ENCODE measurements at places on chromosomes 11 and 22.

GRCh38 chr11:118000067-118000849 lies 14.1 kb downstream of the IL10RA start:
- DNase-seq = no peak

DNA sequence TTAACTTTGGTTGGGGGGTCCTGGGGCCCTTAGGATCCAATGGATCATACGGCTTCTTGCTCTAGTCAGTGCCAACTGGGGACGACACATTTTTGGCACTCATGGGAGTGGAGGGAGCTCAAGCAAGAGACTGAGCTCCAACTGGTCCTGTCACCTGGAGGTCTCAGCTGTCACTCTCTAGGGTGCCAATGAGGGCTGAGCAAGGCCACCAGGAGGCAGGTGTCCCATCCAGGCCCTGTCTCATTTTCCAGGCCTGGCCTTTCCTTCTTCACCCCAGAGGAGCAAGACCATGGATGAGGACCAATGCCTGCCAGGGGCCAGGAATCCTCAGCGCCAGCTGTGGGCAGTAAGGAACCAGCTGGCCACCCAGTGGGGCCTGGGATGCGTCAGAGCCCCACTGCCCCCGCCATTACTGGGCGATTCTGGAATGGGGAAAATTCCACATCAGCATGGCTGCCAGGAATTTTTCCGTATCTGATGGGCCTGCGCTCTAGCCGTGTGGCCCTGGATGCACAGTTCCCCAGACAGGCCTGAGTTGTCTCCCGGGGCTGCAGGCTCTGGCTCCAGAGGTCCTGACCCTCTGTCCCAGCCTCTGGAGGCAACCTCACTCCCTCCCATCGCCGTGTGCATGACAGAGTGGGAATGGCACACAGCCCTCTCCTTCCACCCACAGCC lies 669 bp upstream of the GAL3ST1 start:
- DNase-seq = no peak

- DNase-seq = no peak
Observed at GRCh38 chr11:103167166-103167565, 57.9 kb downstream of the DYNC2H1 start.

GRCh38 chr11:101498891-101499290 lies 84.9 kb downstream of the TRPC6 start:
- DNase-seq = no peak

DNA sequence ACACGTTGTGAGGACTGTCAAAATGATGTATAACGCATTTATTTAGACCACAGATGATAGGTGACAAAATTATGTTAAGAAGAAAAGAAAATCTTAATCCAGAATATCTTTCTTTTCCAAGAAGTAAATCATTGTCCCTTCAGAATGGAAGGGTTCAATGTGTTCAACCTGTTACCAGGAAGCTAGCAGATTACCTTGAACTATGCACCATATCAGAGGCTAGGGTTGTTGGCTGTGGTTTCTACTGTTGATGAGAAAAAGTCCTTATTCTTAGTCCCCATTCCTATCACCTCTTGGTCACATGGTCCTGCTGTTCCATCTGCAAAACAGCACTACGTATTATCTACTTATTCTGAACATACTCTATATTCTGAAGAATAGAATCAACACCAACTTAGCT lies 339.5 kb upstream of the CADM1 start:
- no peak for DNase-seq

DNA sequence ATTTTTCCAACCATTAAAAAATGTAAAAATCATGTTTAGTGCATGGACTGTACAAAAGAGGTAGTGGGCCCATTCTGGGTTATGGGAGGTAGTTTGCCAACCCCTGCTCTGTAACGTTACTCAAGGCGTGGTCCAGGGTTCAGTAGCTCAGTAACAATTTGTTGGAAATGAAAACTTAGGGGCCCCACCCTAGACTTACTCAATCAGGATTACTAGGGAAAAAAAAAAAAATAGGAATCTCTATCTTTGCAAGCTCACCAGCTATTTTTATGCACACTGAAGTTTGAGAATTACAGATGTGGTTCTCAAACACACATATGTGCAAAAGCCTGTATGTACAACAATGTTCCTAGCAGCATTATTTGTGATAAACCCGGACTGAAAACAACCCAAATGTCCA lies 17.3 kb upstream of the LMO2 start:
- no peak for DNase-seq

GRCh38 chr11:77470504-77470903 lies 3.4 kb downstream of the PAK1 start:
- DNase-seq = no peak

DNA sequence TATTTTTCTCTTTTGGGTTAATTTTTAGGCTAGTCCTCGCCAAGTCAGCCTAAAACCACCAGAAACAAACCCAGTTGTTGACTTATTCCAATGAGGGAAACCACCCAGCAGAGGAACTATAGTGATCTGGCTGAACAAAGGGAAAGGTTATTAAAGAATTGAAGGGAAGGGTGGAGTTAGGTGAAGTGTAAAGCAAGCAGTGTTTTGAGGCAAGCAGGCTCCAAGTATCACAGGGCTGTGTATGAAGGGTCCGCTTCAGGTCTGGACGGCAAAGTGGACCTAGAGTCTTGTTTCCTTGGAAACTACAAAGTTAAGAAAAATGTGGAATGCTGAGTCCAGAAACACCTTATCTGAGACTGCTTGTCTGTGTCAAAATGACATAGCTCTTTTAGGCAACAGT lies 3.2 kb upstream of the TCN2 start:
- DNase-seq = no peak

GRCh38 chr11:66417000-66417399 lies 3.8 kb upstream of the NPAS4 start:
- DNase-seq = no peak

DNA sequence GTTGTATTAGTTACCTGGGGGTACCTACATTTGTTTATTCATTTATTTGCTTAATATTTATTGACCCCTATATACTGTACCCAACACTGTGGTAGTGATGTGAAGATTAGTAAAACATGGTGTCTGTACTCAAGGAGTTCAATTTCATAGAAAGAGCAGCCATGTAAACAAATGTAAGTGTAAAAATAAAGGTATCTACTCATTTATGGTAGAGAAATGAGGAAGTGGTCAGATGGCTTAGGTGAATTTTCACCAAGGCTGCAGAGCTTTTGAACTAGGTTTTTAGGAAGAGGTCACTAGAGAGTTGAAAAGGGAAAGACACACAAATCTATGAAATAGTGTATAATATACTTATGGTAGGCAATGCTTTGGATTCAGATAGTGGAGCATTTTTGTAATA lies 11.1 kb downstream of the CTR9 start:
- DNase-seq = no peak

DNA sequence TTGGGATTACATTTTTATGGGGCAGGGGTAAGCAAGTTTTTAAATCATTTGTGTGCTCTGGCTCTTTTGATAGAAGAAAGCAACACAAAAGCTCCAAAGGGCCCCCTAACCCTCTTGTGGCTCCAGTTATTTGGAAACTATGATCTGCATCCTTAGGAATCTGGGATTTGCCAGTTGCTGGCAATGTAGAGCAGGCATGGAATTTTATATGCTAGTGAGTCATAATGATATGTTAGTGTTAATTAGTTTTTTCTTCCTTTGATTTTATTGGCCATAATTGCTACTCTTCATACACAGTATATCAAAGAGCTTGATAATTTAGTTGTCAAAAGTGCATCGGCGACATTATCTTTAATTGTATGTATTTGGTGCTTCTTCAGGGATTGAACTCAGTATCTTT lies 10.1 kb downstream of the RAG1 start:
- DNase-seq = no peak

DNA sequence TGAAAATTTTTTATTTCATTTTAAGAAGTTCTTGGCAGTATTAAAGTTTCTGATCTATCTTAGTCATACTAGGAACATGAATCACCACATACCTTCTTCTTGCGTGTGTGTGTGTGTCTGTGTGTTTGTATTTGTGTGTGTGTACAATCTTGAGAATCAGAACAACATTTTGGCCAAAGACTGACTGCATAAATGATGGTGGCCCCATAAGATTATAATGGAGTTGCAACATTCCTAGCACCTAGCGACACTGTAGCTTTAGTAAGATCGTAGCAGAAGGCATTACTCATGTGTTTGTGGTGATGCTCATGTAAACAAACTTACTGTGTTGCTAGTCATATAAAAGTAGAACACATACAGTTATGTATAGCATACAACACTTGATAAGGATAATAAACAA lies 205.4 kb downstream of the FAM76B start:
- no peak for DNase-seq

DNA sequence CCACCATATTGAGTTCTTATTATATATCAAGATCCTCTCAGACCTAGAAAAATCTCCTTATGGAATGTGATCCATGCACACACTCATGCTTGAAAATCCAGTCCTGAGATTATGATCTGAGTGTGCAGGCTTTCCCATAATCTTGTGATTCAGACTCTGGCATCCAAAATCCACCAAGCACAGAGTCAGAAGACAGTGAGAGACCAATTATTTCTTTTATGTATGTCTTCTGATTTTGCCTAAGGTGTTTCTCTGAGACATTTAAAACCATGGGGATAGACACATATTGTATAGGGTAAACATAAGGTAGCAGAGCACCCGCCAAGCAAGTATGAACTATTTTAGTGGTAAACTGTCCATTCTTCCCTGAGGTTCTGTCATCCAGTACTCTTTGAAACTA lies 52.0 kb upstream of the MMP13 start:
- no peak for DNase-seq

DNA sequence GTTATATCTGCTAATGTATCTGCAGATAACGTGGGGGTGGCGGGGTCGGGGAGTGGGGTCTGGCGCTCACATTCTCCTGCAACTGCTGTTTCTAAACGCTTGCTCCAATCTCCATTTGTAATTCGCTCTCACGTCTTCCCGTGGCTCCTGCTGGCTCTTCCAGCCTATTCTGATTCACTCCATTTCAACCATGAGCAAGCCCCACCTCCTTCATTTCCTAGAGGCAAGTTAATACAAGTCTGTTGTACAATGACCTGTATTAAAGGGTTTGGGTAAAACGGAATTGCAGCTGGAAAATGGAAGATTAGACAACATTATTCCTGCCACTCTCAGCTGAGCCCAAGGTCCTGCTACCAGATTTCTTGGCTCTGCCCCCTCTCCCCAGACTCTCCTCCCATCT lies 132.3 kb downstream of the CSNK2A3 start:
- DNase-seq = no peak

DNA sequence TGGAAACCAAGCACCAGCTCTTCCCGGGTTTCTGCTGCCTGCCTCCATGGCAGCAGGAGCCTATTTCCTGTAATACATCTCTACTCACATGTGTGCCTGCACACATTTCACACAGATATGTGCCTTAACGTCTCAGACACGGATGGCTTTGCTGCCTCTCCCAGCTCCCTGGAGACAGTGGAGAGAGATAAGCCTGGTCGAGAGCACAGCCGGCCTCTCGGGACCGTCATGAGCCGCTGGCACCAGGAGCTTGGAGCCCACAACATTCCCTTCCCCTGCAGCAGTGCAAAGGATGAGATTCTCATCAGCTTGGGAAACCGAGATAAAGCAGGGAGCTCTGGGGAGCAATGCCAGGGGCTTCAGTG lies 587.7 kb downstream of the BRD1 start:
- no peak for DNase-seq

DNA sequence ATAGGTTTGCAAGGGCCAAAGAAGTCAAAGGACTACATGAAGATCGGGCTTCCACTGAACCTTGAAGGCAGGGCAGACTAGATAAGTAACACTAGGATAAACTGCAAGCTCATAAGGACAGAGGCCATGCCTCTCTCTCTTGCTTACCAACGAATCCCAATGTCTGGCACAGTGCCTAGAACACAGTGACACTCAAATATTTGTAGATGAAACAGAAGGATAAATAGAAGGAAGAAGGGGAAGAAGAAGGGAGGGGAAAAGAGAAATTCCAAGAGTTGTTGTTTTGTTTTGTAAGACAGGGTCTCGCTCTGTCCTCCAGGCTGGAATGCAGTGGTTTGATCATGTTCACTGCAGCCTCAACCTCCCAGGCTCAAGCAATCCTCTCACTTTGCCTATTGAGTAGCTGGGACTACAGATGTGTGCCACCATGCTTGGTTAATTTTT lies 26.9 kb downstream of the SIK3 start:
- no peak for DNase-seq

- no peak for DNase-seq
Observed at GRCh38 chr22:41919357-41920224, 4.7 kb upstream of the SHISA8 start.

- no peak for DNase-seq
Observed at GRCh38 chr11:10592331-10592730, 23.9 kb upstream of the LYVE1 start.

GRCh38 chr11:59883597-59883996 lies 5.0 kb downstream of the OOSP3 start:
- no peak for DNase-seq

- no peak for DNase-seq
Observed at GRCh38 chr22:23689414-23689813, 1.4 kb upstream of the RGL4 start.

- DNase-seq = no peak
Observed at GRCh38 chr11:113034576-113034975, 73.4 kb downstream of the NCAM1 start.

DNA sequence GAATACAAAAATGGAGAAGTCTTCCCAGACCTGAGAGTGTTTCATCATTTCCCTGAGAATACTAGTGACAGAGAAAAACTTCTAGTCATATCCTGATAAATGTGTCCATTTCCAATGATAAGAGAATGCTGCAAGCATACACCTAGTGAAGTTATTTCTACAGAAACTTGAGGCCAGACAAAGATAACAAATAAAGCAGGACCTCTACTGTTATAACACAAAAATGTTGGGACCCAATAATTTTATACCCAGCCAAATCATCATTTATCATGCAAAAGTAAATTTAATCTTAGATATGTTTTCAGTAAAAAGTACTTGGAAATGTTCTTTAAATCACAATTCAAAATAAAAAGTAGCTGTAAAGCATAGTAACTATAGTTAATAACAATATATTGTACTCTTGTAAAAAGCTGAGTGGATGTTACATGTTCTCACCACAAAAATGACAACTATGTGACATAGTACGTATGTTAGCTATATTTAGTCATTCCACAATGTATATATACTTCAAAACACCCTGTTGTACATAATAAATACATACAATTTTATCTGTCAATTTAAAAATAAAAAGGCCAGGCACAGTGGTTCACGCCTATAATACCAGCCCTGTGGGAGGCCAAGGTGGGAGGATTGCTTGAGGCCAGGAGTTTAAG lies 12.6 kb downstream of the RRAS2 start:
- no peak for DNase-seq

GRCh38 chr11:117871160-117871559 lies 5.3 kb downstream of the FXYD6 start:
- no peak for DNase-seq

- no peak for DNase-seq
Observed at GRCh38 chr11:125305345-125305744, 140.8 kb downstream of the PKNOX2 start.

DNA sequence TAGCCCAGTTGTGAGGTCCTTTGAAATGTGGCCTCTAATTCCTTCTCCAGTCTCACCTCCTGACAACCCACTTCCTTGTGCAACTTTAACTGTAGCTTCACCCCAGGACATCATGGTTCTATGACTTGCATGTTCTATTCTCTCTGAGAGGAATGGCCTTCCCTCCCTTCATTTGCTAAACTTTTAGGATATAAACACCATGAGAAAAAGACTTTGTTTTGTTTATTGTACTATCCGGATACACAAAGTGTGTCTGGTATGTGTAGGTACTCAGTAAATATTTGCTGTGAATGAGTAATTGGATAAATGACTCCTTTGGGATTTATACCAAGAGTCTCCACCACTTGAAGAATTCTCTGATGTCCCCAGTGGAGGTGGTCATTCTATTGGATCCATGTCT lies 547.6 kb downstream of the INSC start:
- DNase-seq = no peak

Data from HEK293T (cell line).